ENCODE measurements at places on chromosomes 13 and 19.
A peak's percentile ranks its signal among the peaks of the same experiment; 100 is the strongest.

DNA sequence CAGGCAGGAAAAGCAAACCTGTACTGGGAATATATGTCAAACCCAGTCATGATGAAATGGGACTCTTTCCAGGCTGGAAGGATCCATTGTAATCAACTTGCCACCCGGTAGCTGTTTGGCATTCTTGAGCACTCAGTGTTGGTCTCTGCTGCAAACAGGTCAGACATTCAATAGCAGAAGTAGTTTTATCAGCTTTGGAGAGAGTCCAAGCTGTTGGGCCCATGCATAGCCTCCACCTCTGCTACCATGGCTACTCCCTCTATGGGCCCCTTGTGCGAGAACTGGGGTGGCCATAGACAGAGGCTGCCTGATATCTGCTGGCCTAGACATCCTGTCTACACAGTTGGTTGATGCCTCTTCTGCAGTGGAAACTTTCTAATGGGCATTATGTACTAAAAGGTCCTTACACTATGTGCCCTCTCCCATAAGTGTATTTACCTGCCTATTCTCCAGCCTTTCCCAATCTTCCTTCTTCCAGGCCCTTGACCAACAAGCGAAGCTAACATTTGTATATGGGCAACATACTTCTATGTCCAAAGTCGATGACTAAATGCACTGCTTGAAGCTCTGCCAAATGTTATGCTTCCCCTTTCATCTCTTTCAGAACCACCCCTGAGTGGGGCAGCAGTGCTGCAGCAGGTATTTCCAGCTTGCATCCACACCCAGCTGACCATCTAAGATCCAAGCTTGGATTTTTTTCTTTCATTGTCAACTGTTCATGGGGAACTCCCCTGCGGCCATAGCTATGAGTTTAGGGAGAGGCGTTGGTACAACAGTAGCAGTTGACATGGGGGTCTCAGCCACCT, 5.3 kb upstream of the RNF6 start:
- DNase-seq = no peak

DNA sequence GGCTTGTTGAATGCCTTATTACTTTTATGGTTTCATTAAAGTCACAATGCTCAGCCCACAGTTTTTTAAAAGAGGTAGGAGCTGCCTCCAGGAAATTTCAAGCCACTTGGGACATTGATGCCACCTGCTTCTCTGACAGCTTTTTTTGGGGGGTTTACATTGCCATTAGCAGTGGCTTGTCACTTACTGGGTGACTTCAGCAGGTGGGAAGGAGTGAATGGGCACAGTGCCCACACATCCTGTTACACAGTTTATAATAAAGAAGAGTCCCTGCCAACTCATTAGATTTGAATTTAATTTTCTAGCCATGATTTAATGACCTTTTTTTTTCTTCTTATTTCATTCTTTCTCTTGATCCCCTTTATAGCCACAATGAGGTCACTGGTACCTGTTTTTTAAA, 61.0 kb downstream of the NHLRC3 start:
- DNase-seq = no peak

- DNase-seq = peak; percentile 39
Observed at GRCh38 chr19:17323964-17324332, 10.7 kb downstream of the ANO8 start.

DNA sequence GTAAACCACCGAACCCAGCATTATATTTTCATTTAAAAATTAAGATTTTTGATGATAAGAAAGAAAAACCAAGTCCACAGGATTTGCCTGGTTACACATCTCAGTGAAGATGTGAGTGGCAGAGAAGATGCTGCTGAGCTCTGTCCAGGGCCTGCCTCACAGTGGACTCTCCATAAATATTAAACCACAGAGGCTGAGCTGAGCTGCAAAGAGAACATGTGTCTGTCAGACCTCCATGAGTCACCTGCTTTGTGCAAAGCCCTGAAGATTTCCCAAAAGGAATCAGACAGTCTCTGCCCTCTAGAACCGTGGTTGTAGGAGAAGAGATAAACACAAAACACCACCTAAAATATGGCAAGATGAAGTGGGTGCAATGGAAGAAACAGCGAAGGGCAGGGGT, 127.2 kb upstream of the TSC22D1 start:
- DNase-seq = no peak

DNA sequence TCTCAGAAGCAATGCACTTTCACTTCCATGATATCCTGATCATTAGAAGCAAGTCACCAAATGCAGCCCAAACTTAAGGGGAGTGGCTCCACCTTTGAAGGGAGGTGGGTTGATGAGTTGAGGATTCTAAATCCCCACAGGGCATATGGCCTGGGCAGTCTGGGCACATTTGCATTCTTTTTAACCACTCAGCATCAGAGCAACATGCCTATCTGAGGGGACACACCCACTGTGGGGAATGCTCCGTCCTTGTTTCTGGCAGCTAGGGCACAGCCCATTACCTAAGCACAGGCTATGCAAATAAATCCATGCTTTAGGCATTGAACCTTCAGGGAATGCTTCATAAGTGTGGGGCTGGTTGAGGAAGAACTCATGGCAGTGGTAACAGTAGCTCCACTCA, 12.3 kb upstream of the SACS start:
- DNase-seq = no peak

DNA sequence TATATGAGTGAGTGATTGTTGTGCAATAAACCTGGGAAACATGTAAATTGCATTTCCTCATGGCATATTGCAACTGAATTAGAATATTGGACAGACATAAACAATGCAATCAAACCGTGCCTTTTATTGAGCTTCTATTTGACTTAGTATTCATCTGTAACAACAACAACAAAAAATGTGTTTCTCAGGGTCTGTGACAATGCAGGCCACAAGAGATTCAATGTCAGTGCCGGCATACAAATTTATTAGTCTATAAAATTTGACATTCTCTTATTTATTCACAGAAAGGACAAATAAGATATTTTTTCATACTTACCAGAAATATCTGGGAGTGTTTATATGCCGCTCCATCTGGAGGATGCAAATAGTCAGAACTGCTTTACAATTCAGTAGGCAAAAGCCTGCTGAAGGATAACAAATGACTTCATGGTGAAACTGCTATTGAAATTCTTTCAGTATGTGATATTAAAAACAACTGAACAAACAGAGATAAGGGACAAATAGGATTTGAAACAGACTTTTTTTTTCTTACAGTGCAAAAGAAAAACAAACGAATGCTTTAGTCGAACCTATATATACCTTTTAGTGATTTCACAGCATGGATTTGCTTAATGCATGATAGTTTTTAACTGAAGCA, 77.2 kb downstream of the DACH1 start:
- no peak for DNase-seq

- DNase-seq = no peak
Observed at GRCh38 chr13:31248965-31249539, 49.3 kb downstream of the B3GLCT start.

GRCh38 chr13:27556109-27556508, 64.2 kb downstream of the LNX2 start:
- DNase-seq = no peak

DNA sequence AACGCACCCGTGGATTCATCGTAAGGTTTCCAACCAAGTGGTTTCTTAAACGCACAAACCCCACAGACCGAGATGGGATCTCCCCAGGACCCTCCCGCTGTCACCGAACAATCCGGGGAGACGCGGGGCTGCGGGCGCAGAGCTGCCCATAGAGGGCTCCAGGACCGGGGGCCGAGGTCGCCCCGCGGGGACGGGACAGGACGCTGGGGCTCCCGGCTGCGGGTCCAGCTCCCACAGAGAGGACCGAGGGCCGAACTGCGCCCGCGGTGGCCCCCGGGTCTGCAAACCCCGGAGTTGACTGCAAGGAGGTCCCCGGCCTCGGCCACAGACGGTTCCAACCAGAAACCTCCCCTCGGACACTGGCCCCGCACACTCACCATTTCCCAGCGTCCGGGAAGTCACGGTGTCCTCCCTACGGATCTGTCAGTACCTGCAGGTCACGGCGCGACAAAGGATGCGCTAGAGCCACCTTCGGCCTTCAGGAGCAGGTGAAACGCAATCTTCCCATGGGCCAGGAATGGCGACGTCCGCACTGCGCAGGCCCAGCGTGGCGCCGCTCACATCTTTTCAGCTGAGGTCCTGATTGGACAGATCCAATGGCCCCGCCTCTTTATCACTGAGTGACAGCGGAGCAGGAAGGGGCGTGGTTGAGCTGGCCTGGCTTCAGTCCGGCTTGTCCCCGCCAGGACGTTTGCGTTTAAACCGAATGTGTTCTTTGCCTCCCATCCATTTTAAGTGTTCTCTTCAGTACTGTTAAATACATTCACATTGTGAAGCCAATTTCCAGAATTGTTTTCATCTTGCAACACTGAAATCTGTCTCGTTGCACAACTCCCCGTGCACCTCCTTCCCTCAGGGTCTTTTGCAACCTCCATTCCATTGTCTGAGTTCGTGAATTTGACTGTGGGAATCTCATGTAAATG, at the start of gene ZNF14:
TSS of gene ZNF14 (minus strand) at position 534 of the 923 bp plus-strand sequence. CDS start at position 380, 154 bp downstream.
- DNase-seq = peak; percentile 93

DNA sequence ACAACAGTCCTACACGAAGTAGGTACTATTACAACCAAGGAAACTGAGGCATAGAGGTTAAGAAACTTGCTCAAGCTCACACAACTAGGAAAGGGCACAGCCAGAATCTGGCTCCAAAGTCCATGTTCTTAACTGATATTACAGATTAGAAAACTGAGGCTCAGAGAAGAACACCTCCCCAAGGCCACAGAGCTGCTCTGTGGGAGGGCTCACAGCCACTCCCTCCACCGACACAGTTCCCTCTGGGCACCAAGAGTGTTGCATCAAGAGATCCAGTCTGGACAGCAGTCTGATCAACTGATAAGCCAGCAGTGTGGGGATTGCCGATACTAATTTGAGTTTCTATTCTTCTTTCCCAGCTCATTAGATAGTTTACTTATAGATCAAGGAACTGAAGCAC, 29.5 kb downstream of the SLC15A1 start:
- no peak for DNase-seq

DNA sequence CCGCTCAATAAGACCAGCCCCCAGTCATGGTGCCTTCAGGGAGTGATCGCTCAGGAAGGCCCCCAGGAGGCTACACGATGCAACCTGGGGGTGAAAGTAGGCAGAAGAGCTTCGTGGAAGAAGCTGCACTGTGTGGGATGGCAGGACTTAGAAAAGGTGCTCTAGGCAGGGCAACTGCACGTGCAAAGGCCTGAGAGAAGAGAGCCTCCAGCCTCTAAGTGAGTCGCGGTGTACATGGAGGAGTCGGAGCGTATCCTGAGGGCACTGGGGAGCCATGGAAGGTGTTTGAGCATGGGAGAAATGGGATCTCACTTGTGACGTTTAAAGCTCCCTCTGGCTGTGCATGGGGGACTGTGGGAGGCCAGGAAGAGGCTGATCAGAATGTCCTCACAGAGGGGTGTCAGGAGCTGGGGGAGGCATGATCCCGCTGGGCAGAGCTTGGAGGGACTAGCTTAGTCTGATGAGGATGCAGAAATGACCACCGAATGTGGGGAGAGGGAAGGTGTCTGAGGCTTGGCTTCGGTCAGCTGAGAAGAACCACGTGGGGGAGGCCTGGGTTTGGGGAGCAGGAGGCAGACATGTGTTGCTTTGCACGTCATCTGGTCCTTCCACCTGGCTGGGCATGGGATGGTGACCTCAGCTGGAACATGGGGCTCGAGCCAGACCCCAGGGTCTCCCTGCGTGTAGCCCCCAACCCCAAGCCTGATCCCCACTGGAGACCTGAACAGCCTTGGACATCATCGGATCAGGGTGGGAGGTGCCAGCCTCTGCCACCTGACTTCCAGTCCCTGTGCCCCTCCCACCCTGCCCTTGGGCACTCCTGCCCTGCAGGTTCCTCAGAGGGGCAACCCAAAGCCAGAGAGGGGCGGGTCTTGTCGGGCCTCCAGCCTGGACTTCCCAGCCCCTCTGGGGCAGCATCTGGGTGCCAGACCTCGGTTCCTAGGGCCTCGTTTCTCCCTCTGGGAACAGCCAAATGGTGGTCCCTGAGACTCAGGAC, 1.1 kb downstream of the APC2 start:
- no peak for DNase-seq

- DNase-seq = no peak
Observed at GRCh38 chr13:110463871-110464510, 97.5 kb downstream of the RAB20 start.

GRCh38 chr13:19561585-19561984, 253 bp upstream of the TPTE2 start:
- no peak for DNase-seq

GRCh38 chr13:88802886-88803285, 1131.7 kb downstream of the SLITRK5 start:
- DNase-seq = no peak

DNA sequence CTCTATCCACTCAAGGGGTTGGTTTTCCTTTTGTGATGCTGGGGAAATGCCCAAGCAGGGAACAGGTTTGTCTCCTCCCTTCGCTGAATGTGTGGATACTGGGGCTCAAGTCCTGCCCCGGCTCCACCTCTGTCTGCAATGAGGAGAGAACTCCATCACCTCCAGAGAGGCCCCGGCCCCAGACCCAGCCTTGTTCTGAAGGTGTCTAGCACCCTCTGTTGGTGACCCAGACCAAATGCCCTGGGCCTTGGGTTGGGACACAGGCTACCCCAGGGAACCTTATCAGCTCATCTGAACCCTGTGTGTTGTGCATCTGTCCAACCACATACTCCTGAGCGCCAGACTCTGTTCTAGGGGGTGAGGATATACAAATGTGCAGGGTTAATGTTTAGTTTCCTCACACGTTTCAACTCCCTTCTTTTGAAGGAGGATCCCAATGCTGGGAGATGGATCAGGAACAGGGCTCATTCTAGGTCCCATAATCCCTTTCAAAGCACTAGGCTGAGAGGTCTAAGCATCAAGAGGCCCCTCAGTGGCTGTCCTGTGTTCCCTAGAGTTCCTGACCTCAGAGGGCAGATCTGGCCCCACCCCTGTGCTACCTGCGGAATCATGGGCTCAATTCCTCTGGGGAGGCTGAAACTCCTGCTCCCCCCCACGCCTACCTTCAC, 112.5 kb upstream of the SLC7A1 start:
- peak; percentile 57 for DNase-seq

DNA sequence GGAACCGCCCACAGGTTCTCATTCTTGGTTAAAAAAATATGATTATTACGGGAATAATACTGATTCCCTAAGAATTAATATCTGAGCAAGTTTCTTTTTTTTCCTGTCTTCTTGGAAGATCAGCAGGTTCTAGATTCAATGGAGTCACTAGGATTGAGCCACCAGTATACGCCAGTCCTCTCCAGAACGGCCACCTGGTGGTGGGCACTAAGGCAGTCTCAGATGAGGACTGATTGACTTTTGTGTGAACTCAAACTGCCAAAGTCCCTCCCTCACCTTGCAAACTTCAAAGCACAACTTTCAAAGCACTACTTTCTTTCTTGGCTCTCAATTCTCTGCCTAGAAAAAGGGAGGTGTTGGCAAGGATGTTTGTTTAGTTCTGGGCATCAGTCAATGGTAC, 33.3 kb upstream of the ALOX5AP start:
- no peak for DNase-seq

- DNase-seq = no peak
Observed at GRCh38 chr19:49107625-49108459, 6.3 kb upstream of the LIN7B start.

GRCh38 chr13:52405767-52406494, at the start of gene THSD1:
Gene THSD1, minus strand, starts transcription at chr13:52406172. Its CDS starts 3,572 bp downstream, at chr13:52402600.
- DNase-seq = peak; percentile 34

GRCh38 chr13:27211771-27212364, 39.5 kb upstream of the RPL21 start:
- DNase-seq = no peak

- DNase-seq = no peak
Observed at GRCh38 chr19:46195104-46195503, 34.4 kb upstream of the IGFL1 start.

- no peak for DNase-seq
Observed at GRCh38 chr13:101325423-101325822, 90.9 kb downstream of the NALCN start.

GRCh38 chr13:94596575-94596971, 621 bp upstream of the TGDS start:
- DNase-seq = no peak

All from activated T-cell treated with anti-CD3 and anti-CD28 coated beads, Interleukin-2, amount 50 U/mL, for 48 hours (primary cell).